GM12878 (cell line): ENCODE measurements at places on chromosomes 6 and 20. TPM values are rescaled to one million over a fixed set of nuclear protein-coding genes. Genes with fewer than 3 reads are reported as not detected.

GRCh38 chr6:111423960-111424846 lies 58.8 kb downstream of the REV3L start:
- H3K36me3 ChIP-seq: no peaks in the 10 kb centered on the region
- H3K27ac ChIP-seq: peak overlapping the region; percentile 45; the same call in 1 of the 2 replicates
- DNase-seq: no peak
- H3K4me1 ChIP-seq: peaks cover 25% of the 10 kb centered on the region

DNA sequence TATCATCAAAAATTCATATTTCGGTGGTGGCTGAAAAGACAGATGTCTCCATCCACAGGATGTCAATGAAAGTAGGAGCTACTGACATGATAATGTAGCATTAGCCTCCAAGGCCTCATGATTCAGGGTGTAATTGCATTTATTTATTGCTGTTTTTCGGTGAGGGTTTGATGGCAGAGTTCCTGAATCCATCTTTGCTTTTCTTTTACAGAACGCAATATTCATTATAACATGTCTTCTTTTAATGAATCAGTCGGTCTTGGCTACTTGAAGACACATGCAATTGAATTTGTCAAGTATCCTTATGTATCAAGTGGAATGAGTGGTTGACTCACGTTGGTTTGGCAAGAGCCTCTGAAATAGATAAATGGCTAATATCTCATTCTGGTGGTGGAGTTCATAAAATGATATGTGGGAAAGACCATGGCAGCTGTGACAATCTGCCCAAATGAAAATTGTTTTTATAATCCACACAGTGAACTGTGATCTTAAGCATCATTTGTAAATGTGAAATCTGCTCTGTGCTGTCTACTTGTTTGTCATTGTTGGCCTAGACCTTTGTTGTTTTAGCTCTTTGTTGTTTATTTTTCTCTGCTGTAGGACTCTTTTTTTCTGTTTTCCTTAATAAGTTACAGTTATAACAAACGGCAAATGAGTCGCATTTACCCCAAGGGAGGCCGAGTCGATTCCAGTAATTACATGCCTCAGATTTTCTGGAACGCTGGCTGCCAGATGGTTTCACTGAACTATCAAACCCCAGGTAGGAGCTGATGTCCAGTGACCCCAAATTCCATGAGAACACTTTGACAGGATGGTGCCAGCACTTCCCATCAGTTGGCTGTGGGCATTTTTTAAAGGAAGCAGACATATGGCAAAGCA lies 105.7 kb upstream of the LAMP5 start:
- no peaks in the 10 kb centered on the region for H3K27me3 ChIP-seq
- H3K36me3 ChIP-seq: no peaks in the 10 kb centered on the region
- DNase-seq: no peak
- H3K4me1 ChIP-seq: peaks cover 14% of the 10 kb centered on the region

GRCh38 chr6:12008366-12009179 lies 3.5 kb upstream of the HIVEP1 start:
- H3K4me1 ChIP-seq: peaks cover 6% of the 10 kb centered on the region
- H3K36me3 ChIP-seq: no peaks in the 10 kb centered on the region
- H3K27ac ChIP-seq: peak overlapping the region; percentile 96
- DNase-seq: peak; percentile 43
- peak overlapping the region; percentile 94 for H3K4me3 ChIP-seq
- no peaks in the 10 kb centered on the region for H3K27me3 ChIP-seq

GRCh38 chr20:46142124-46142523 lies 24.0 kb downstream of the CD40 start:
- peaks cover 3% of the 10 kb centered on the region for H3K27me3 ChIP-seq
- no peaks in the 10 kb centered on the region for H3K36me3 ChIP-seq
- no peak for DNase-seq
- H3K4me1 ChIP-seq: no peaks in the 10 kb centered on the region
- no peak overlapping the region for H3K4me3 ChIP-seq

DNA sequence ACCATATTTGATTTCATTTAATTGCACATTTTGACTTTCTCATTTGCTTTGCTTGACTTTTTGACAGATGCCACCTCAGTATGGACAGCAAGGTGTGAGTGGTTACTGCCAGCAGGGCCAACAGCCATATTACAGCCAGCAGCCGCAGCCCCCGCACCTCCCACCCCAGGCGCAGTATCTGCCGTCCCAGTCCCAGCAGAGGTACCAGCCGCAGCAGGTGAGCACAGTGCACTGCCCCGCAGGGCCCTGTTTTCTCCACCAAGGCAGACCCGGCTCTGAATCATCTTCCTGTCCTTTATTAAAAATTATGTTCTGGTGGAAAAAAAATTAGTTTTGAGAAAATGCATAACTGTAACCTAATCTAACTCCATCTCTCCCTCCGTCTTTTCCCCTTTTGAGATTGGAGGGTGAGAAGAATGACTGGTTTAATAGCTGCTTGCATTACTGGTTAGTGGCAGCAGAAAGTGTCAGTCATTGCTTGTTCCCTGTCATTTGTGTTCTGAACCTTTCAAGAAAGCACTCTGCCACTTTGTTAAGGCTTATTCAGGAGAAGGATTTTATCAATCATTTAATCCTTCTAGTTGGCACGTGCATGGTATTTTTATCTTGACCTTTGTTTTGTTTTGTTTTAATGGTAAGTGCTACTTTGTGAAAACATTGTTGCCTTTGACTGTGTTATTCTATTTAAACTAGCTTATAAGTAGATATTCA lies 124.3 kb downstream of the ARID1B start:
- no peak overlapping the region for H3K4me3 ChIP-seq
- no peaks in the 10 kb centered on the region for H3K4me1 ChIP-seq
- no peaks in the 10 kb centered on the region for H3K27me3 ChIP-seq
- no peak overlapping the region for H3K27ac ChIP-seq

DNA sequence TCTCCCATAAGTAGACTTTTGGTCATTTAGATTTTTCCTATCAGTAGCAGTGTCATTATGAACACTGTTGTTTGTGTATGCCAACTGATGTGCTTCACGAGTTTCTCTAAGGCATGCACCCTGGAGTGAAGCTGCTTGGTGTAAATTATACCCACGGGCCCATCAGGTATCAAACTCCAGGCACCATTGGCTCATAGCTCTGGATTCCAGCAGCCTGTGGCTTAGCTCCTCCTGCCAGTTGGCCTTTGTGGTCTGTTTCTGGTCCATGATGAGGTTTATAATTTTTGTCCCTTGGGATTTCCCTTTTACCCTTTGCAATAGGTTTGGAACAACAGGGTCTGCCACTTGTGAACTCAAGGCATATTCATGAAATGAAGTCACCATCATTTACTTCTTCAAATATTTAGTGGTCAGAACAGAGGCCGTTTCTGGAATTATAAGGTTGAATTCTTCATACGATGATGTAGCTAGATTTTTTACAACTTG lies 350.5 kb downstream of the PRL start:
- no peaks in the 10 kb centered on the region for H3K36me3 ChIP-seq
- no peak overlapping the region for H3K27ac ChIP-seq

DNA sequence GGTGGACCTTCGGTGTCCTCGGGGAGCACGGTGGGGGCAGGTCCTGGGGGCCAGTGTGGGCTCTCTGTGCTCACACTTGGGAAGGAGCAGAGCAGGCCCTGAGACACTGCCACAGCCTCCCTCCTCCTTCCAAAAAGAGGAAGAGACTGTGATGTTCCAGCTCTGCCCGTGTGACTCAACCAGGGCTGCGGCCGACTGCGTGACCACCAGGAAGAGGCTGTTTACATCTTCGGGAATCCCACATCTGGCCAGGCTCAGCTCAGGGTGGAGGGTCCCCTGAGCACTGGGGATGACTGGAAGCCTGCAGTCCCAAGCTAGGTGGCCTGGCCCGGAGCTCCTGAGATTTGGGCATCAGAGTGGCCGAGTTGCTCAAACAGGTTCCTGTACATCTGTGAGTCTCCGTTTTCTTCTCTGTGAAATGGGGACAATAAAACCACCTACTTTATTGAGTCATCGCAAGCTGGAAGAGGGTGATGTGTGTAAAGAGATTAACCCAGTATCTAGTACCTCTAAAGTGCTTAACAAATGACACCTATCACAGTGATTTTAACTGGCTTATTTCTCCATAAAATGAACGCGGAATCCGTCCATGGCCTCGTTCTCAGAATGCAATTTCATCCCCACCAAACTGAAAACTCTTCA lies 242.1 kb downstream of the DLL1 start:
- no peaks in the 10 kb centered on the region for H3K27me3 ChIP-seq
- H3K4me1 ChIP-seq: no peaks in the 10 kb centered on the region
- no peak overlapping the region for H3K4me3 ChIP-seq

DNA sequence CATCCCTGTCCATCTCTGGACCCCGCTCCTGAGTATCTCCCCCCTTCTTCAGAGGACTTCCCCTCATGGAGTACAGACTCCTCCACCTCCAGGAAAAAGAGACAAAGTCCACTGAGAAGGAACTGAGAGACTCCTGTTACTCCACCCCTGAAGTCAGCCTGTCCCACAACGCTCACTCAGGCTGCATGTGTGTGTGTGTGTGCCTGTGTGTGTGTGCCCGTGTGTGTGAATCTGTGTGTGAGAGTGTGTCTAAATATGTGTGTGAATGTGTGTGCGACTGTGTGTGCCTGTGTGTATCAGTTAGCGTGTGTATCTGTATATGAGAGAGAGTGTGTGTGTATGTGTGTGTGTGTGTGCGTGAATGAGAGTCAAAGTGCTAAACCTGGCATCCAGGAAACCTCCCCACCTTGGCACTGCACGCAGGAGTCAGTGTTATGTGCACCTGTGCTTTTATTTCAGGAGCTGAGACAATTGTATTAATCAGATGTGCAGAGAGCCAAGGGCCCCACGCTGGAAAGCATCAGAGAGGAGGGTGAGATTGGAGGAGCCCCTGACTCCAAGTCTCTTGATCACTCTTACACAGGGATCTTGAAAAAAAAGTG lies 39.0 kb downstream of the HLA-A start:
- no peak overlapping the region for H3K27ac ChIP-seq
- no peak for DNase-seq
- H3K27me3 ChIP-seq: peaks cover 4% of the 10 kb centered on the region
- no peaks in the 10 kb centered on the region for H3K36me3 ChIP-seq
- H3K4me3 ChIP-seq: no peak overlapping the region

DNA sequence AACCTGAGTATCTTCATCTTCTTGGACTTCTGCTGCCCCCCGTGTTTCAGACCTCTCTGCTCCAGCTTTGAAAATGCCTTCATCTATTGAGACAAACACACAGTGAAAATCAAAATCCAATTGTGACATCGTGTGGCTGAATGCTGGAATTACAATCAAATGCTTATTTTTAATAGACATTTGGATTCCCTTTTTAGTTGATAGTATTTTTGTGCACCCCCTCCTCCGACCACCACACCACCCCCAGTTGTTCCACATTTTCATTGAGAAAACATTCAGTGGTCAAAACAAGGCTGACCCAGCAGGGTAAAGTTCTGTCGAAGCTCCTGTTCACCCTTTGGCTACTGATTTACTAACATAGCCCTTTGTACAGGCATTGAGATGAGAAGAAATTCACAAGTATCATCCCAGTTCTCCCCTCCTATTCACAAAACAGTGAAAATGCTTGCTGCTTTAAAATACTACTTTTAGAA lies 79.0 kb downstream of the NRSN1 start:
- H3K4me1 ChIP-seq: no peaks in the 10 kb centered on the region
- H3K36me3 ChIP-seq: no peaks in the 10 kb centered on the region
- peak; percentile 24 for DNase-seq
- H3K4me3 ChIP-seq: no peak overlapping the region

Gene C6orf163
- 1.3 and 1.4 TPM in 2 replicates for total RNA-seq

DNA sequence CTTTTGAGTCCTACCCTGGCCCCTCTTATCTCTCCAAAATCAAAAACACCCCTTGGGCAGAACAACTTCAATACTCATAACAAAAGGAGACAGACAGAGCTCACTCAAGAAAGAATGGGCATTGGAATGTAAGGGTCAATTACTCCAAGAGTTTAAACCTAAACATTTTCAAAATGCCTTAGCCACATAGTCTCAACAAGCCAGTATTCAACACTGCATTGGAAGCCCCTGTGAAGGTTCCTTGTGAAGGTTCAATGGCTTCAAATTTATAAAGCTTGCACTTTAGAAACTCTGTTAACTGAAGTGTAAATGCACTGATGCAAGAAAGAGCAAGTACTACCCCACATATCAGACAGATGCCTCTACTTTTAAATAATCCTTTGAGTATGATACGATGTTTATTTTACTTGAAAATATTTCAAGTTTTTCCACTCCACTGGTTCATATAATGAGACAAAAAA lies 139.1 kb upstream of the LAMP5 start:
- H3K4me1 ChIP-seq: no peaks in the 10 kb centered on the region
- no peak overlapping the region for H3K4me3 ChIP-seq
- no peak overlapping the region for H3K27ac ChIP-seq
- no peak for DNase-seq
- peaks cover 1% of the 10 kb centered on the region; the same call in 1 of the 2 replicates for H3K27me3 ChIP-seq

DNA sequence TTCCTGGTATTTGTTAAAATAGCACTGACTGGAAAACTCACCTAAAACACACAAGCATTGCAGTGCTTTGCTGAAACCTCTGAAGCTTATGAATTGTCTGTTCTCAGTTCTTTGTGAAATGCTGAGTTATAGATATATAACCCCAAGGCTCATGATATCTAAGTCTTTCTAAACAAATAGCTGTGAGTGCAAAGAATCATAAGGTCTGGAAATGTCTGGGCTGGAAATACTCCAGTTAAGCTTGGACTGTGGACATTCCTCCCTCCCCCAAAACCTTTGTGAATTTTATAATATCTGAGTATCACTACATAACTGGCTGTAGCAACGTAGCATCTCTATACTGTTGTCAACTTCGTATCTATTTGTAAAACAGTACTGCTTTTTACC lies 69.1 kb downstream of the CBLN4 start:
- H3K36me3 ChIP-seq: no peaks in the 10 kb centered on the region
- H3K27me3 ChIP-seq: no peaks in the 10 kb centered on the region
- H3K4me3 ChIP-seq: no peak overlapping the region
- no peaks in the 10 kb centered on the region for H3K4me1 ChIP-seq
- no peak for DNase-seq

DNA sequence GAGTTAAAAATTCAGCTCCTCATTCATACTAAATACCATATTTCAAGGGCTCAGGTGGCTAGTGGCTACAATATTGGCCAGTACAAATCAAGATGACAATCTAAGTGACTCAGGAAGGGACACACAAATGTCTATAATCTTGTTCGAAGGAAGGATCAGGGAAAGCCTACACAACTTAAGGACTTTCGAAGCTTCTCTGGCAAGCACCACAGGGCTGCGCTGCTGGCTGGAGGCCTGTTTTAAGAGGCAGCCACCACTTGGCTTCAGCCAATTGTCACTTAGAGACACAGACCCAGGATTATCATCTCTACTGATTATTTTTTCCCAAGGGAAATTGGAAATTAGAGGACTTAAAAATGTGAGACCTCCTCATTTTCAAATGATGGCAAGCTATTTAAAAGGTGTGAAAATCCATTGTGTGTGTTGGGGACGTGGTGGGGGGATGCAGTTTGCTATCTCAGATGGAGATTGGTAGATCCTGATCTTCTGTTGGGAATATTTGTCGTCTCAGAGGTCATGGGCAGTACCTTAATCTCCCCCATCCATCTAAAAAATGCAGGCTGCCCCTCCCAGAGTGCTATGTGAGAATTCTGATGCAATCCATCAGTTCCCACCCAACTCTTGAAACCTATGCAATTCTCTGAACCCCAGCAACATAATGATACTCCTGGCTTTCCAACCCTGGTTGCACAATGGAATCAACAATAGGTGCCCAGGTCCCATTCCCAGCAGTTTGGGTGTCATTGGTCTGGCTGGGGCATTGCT lies 11.3 kb downstream of the ARHGAP40 start:
- H3K36me3 ChIP-seq: no peaks in the 10 kb centered on the region
- H3K27ac ChIP-seq: no peak overlapping the region
- H3K27me3 ChIP-seq: peaks cover 3% of the 10 kb centered on the region
- H3K4me1 ChIP-seq: no peaks in the 10 kb centered on the region
- no peak overlapping the region for H3K4me3 ChIP-seq

Gene POU3F2
- not detected in 2 replicates for total RNA-seq

GRCh38 chr6:7074870-7075269 lies 32.9 kb upstream of the RREB1 start:
- H3K4me1 ChIP-seq: peaks cover 7% of the 10 kb centered on the region
- no peak for DNase-seq
- no peak overlapping the region for H3K27ac ChIP-seq
- H3K27me3 ChIP-seq: no peaks in the 10 kb centered on the region
